ENCODE measurements at places on chromosomes 1 and 21. TPM values are rescaled to one million over a fixed set of nuclear protein-coding genes. Genes with fewer than 3 reads are reported as not detected.

DNA sequence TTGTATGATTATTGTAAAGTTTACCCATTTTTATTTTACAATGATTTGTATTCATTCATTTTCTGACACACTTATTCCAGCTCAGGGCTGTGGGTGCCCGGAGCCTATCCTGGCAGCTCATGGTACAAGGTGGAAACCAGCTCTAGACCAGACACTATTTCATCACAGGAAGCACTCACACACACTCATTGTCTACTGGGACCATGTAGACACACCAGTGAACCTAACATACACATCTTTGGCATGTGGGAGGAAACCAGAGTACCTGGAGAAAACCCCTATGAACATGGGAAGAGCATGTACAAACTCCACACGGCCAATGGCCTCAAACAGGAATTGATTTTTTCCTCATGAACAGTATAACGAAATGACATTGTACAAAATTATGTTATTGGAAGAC lies 2.4 kb downstream of the DTL start:
- no peak for DNase-seq

DNA sequence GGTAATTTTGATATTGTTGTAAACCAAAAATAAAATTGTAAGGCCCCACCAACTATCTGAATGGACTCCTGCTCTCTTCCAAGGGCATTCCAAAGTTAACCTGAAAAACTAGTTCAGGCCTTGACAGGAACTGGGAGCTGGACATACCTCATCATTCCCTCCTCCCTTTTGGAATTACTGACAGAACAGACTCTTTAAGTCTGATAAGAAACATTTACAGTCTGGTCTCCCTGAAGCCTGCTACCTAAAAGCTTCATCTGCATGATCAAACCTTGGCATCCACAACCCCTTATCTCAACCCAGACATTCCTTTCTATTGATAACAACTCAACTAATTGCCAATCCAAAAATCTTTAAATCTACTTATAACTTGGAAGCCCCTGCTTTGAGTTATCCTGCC lies 123.8 kb downstream of the TLR5 start:
- no peak for DNase-seq

The CCDC17 gene
- total RNA-seq: 1.7 TPM

DNA sequence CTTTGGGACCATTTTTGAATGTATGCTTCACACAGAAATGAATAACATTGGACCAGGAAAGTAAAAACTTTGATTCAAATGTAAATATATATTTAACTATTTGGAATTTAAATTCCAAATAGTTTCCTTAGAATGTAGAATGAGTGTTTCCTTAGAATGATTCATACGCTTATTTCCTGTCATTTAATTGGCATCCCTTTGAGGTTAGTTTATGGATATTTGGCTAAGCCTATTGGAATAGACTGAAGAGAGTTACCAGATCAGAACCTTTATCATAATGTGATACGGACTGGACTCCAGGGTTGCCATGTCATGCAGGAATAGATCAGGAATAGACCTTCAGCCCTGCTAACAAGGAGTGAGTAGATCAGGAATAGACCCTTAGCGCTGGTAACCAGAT lies 133.1 kb downstream of the TNNI3K start:
- DNase-seq: no peak

GRCh38 chr1:18651713-18652112 lies 21.1 kb downstream of the PAX7 start:
- no peak for DNase-seq

- DNase-seq: peak; percentile 34
Measured at GRCh38 chr1:25019337-25020172, 89.5 kb upstream of the RUNX3 start.

DNA sequence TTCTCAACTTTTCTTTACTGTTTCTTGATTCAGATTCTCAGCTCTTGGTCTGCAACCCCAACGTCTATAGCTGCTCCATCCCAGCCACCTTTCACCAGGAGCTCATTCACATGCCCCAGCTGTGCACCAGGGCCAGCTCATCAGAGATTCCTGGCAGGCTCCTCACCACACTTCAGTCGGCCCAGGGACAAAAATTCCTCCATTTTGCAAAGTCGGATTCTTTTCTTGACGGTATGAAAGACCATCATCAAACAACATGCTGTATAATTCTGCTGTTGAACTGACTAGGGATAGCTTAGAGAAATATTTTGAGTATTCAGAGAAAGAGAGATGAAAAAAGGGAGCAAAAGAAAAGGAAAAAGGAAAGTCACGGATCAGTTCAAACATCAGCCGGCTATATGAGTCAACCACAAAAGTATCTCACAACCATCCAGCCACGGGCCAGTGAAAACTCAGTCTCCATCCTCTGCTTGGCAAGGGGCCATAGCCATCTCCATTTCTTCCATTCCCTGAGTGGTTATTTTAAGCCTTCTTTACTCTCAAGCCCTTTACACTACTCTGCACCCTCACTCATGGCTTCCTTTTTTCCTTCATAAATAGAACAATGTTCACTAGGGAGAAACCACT lies 14.1 kb downstream of the DNASE2B start:
- DNase-seq: no peak

The F5 gene
- total RNA-seq: 20.7 TPM

The TEX38 gene
- not detected for total RNA-seq

The FCRL1 gene
- 0.29 TPM for total RNA-seq

The ADAMTS1 gene
- 0.20 TPM for total RNA-seq

The KRTAP12-1 gene
- not detected for total RNA-seq

- no peak for DNase-seq
Measured at GRCh38 chr1:245952383-245953026, 554.6 kb downstream of the SMYD3 start.

GRCh38 chr1:186871784-186872183 lies 43.0 kb downstream of the PLA2G4A start:
- DNase-seq: no peak

DNA sequence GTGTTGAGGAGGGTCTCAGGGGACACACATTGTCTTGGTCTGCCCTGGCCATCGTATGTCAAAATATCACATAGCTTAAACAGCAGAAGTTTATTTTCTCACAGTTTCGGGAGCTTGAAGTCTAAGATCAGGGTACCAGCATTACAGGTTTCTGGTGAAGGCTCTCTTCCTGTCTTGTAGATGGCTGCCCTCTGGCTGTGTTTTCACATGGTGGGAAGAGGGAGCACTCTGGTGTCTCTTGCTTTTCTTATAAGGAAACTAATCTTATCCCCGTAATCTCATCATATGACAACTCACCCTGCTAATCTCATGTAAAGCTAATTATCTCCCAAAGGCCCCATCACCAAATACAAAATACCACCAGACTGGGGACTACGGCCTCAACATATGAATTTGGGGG lies 246.9 kb upstream of the ST6GALNAC5 start:
- DNase-seq: no peak

DNA sequence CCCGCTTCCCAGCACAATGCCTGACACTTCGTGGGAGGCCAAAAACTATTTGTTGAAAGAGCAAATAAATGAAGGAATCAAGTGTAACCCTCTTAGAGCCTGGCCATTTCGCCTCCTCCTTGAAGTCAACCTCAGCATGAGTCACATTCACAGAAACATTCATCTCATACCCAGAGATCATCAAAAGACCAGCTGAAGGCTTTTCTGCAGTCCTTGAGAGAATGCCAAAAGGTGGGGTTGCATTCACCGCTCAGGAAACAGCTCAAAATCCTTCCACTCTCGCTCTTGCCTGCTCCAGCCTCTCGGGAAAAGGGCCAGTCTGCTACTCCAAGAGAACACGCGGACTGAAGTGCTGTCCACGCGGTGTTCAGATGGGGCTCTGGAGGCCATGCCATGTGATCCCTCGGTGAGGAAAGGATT lies 90.0 kb downstream of the VWA5B1 start:
- no peak for DNase-seq

- DNase-seq: no peak
Measured at GRCh38 chr1:22487781-22488180, 36.1 kb downstream of the ZBTB40 start.

The PTPN7 gene
- 195 TPM for total RNA-seq

DNA sequence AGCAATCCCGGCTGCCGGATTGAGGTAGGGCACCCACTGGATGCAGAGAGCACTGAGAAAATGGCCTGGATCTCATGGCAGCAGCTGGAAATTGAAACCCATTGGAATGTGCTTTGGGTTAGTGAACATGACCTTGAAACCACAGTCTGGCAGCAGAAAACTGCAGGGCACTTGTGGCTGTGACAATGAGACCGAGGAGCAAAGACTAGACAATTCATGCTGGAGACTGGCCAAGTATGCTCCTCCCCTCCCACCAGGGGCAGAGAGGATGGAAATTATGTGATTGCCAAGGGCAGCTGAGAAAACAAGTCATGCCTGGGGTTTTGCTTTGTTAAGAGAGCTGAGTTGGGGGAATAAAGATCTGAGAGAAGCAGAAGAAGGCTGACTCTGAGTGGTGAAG lies 60.7 kb downstream of the ZNF697 start:
- DNase-seq: no peak

DNA sequence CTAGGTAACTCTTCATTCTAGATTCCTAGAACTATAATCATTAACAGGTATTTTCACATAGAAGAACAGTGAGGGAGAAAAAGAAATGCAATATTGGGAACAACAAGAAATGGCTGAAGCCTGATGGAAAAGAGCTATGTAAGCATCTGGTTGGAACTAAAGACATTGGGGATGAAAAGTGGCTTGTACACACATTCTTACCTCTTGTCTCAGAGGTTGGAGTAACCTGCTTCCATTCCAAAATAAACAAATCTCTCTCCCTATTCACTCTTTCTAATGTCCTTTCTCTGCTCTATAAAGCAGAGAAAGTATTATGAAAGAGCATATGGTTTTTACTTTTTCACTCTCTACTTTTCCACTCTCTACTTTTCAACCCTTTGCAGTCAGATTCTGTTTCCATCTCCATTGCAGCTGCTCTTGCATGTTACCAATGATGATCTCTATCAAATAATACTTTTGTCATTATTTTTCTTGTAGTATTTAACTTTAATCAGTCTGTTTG lies 37.5 kb downstream of the CMPK1 start:
- no peak for DNase-seq

DNA sequence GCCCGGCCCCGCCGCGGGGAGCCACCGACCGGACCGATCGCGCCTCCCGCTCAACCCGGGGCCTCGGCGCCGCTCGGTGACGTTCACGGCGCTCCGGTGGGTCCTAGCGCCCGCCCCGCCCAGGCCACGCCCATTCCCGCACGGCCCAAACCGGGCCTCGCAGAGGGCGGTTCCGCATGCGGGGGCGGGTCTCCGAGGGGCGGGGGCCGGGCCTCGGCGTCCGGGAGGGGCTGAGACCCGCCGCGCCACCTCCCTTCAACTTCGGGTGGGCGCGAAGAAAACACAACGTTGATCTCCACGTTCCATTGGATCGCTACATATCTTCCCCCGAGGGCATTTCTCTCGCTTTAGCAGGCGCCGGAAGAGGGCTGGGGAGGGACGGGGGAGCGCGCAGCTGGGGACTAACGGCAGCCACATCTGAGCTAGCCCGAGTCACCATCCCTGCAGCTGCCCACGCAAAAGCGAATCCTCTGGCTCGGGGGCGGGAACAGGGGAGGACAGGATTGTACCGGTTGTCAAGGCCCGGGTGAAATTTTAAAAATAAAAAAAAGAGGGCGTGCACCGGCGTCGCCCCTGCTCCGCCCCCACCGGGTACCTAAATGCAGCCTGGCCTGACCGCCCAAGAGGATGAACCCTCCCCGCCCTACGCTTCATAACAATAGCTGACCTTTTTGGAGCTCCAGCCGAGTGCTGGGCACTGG lies at the start of gene MAD2L2:
MAD2L2 (minus strand) TSS at position 78 of the 701 bp plus-strand sequence. CDS start 547 bp downstream, outside the sequence.
- DNase-seq: peak; percentile 95

DNA sequence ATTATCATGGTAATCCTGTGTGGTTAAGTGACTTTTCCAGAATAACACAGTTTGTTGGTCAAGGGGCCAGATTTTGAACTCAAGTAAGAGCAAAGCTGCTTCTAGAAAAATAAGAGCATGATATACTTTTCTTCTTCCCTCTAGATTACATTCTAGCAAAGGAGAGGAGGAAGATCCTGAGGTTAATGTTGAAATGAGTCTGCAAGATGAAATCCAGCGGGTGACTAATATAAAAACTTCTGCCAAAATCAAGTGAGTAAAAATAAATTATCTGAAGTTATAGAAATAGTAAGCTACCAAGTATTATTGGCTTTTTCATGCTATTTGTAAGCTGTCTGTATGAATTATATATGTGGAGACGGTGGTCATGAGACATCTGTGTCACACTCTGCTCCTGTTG lies 12.8 kb downstream of the WDR3 start:
- no peak for DNase-seq

DNA sequence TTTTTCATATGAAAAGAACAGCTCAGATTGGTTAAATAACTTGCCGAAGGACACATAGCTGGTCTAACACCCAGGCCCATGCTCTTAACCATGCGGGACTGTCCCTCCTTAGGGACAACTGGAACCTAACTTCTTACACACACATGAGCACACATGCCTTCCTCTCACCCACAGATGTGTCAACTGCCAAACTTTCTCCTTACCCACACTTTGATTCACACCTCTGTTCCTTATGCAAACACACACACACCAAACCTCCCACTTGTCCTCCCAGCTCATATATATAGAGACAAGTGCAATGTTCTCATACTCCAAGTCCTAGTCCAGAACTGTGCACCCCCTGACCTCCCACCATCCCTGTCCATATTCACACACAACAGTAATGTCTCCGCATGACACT lies 4.3 kb downstream of the RAB25 start:
- DNase-seq: no peak

DNA sequence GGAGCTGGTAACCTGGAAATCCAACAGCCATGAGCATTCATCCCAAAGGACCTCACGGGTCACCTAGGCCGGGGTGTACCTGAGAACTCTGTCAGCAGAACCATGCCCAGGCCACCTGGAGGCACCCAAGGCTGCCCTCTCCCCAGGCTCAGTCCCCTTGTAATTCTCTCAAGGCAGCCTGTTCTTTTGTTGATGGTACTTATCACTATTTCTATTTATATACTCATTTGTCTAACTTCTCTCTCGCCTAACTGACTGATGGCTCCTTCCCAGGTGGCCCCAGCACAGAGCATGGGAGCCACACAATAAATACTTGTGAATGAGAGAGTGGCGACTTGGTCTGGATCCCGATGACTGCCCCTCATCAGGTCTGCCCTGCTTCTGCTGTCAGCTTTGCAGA lies 16.7 kb downstream of the CASP9 start:
- no peak for DNase-seq

- DNase-seq: no peak
Measured at GRCh38 chr1:53506355-53507050, 47.3 kb downstream of the DMRTB1 start.

The TFF1 gene
- 1.1 TPM for total RNA-seq

- no peak for DNase-seq
Measured at GRCh38 chr1:31072304-31072746, 6.8 kb upstream of the PUM1 start.

DNA sequence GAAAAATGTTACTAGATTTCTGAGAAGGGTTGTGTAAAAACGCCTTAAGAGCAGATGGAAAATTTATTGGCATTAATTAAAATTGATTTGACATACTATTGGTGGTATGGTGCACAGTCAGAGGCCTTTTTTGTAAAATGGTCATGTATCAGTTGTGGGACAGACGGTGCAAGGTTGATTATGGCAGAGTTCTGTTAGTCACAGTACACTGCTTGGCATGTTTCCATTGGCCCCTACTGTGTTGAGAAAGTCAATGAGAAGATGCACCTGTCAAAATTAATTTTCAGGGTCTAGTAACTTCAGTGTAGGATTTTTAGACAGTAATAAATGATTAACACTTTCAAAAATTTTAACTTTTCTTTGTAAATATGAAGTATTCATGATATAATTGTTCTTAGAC lies 4.4 kb downstream of the B3GALT2 start:
- DNase-seq: no peak

- peak; percentile 76 for DNase-seq
Measured at GRCh38 chr1:152440635-152441471, 26.8 kb upstream of the CRNN start.

The PRR9 gene
- total RNA-seq: not detected

GRCh38 chr1:83735526-83735925 lies 263.4 kb downstream of the TTLL7 start:
- DNase-seq: no peak

The LCK gene
- total RNA-seq: 292 TPM

Measured in activated CD8-positive, alpha-beta T cell treated with anti-CD3 and anti-CD28 coated beads for 36 hours (primary cell).